Uterine smooth muscle cell (primary cell): ENCODE measurements at places on chromosomes 12 and 14. TPM values are rescaled to one million over a fixed set of nuclear protein-coding genes. Genes with fewer than 3 reads are reported as not detected.

Gene KRT78
- not detected in 2 replicates for total RNA-seq

Gene POTEG
- not detected in 2 replicates for total RNA-seq

Gene NELL2
- 0.55 TPM in 1 of 2 replicates, not detected in the other for total RNA-seq

Gene NRXN3
- total RNA-seq, result 0.22 and 0.62 TPM in 2 replicates

Gene CAND1
- total RNA-seq, result 140 and 155 TPM in 2 replicates

Gene CACNA2D4
- 0.33 and 0.87 TPM in 2 replicates for total RNA-seq

Gene NID2
- 84.8 and 133 TPM in 2 replicates for total RNA-seq

Gene RTL1
- total RNA-seq, result under 0.01 TPM in 2 replicates

Gene OASL
- total RNA-seq, result 0.22 and 0.50 TPM in 2 replicates

Gene PMCH
- not detected in 2 replicates for total RNA-seq

Gene CCDC175
- not detected in 2 replicates for total RNA-seq

Gene HVCN1
- 4.9 and 7.9 TPM in 2 replicates for total RNA-seq

Gene KRT80
- total RNA-seq, result 0.11 and 0.25 TPM in 2 replicates

Gene L2HGDH
- 4.9 and 5.6 TPM in 2 replicates for total RNA-seq

Gene RNF212B
- not detected in 2 replicates for total RNA-seq

Gene NTF3
- 0.12 TPM in 1 of 2 replicates, not detected in the other for total RNA-seq

Gene IRAK3
- total RNA-seq, result 2.0 and 2.4 TPM in 2 replicates

Gene SART3
- total RNA-seq, result 75.6 and 78.4 TPM in 2 replicates

Gene NOVA1
- total RNA-seq, result 4.1 and 5.2 TPM in 2 replicates

Gene CCDC197
- not detected in 2 replicates for total RNA-seq

Gene ANO4
- 5.9 and 7.4 TPM in 2 replicates for total RNA-seq

Gene MANSC1
- 0.50 and 0.55 TPM in 2 replicates for total RNA-seq

Gene MIP
- total RNA-seq, result not detected in 2 replicates

Gene RIPK3
- 0.50 and 1.00 TPM in 2 replicates for total RNA-seq

Gene COX6A1
- total RNA-seq, result 464 and 504 TPM in 2 replicates

Gene CCDC60
- total RNA-seq, result not detected in 2 replicates

Gene TTC7B
- 29.2 and 40.9 TPM in 2 replicates for total RNA-seq

Gene ADCY6
- 30.5 and 43.5 TPM in 2 replicates for total RNA-seq

Gene DHRS4
- total RNA-seq, result 31.2 and 47.7 TPM in 2 replicates

Gene IFNG
- total RNA-seq, result not detected in 2 replicates

Gene KRT83
- not detected in 2 replicates for total RNA-seq

Gene PTGER2
- 17.5 and 22.9 TPM in 2 replicates for total RNA-seq

Gene FLVCR2
- 1.8 and 2.0 TPM in 2 replicates for total RNA-seq

Gene SLC39A2
- total RNA-seq, result 0.22 TPM in 1 of 2 replicates, not detected in the other

Gene ARHGEF40
- 42.8 and 43.9 TPM in 2 replicates for total RNA-seq

Gene IL26
- total RNA-seq, result not detected in 2 replicates

Gene GRIN2B
- under 0.01 and 0.22 TPM in 2 replicates for total RNA-seq

Gene TMEM233
- total RNA-seq, result 0.11 and 0.12 TPM in 2 replicates

Gene PMEL
- total RNA-seq, result 0.22 and 1.5 TPM in 2 replicates

Gene PXN
- 35.5 and 74.6 TPM in 2 replicates for total RNA-seq

Gene OS9
- total RNA-seq, result 276 and 299 TPM in 2 replicates

Gene EPYC
- total RNA-seq, result not detected in 2 replicates

Gene KCNC2
- 0.50 TPM in 1 of 2 replicates, not detected in the other for total RNA-seq

Gene SDR9C7
- total RNA-seq, result not detected in 2 replicates

Gene EXOC3L4
- 0.50 TPM in 1 of 2 replicates, not detected in the other for total RNA-seq

Gene ABCC9
- total RNA-seq, result 20.5 and 37.9 TPM in 2 replicates

Gene P2RX2
- not detected in 2 replicates for total RNA-seq

Gene TMEM117
- total RNA-seq, result 9.2 and 11.4 TPM in 2 replicates

Gene FBLN5
- total RNA-seq, result 25.0 and 47.2 TPM in 2 replicates

Gene KRT73
- not detected in 2 replicates for total RNA-seq

Gene PHC1
- 12.6 and 13.1 TPM in 2 replicates for total RNA-seq

Gene SOAT2
- 0.33 TPM in 1 of 2 replicates, not detected in the other for total RNA-seq

Gene ISCU
- total RNA-seq, result 99.9 and 154 TPM in 2 replicates

Gene FOXG1
- total RNA-seq, result under 0.01 TPM in 1 of 2 replicates, not detected in the other

Gene ENTPD5
- 11.1 and 12.4 TPM in 2 replicates for total RNA-seq

Gene LRTM2
- not detected in 2 replicates for total RNA-seq

Gene CDC42BPB
- total RNA-seq, result 80.1 and 96.5 TPM in 2 replicates

Gene CATSPERB
- total RNA-seq, result 0.11 and 0.12 TPM in 2 replicates
